ENCODE measurements at places on chromosomes 2 and 18. TPM values are rescaled to one million over a fixed set of nuclear protein-coding genes. Genes with fewer than 3 reads are reported as not detected.

The CD207 gene
- not detected for total RNA-seq

The MAP3K19 gene
- total RNA-seq, result not detected

The UGT1A4 gene
- total RNA-seq, result not detected

The SERPINB4 gene
- total RNA-seq, result not detected

The TDRD15 gene
- not detected for total RNA-seq

The ADD2 gene
- total RNA-seq, result 6.9 TPM

The MSTN gene
- total RNA-seq, result not detected

The RGPD4 gene
- total RNA-seq, result not detected

The OBSL1 gene
- total RNA-seq, result 0.24 TPM

The GPC1 gene
- 6.2 TPM for total RNA-seq

The MAPK4 gene
- total RNA-seq, result not detected

The LIMS3 gene
- total RNA-seq, result 0.12 TPM

The ZNF236 gene
- 21.5 TPM for total RNA-seq

The PDE1A gene
- total RNA-seq, result not detected

The SLC14A1 gene
- total RNA-seq, result 0.49 TPM

The CRYGC gene
- not detected for total RNA-seq

The TIGD1 gene
- 8.9 TPM for total RNA-seq

The LRRC30 gene
- not detected for total RNA-seq

The ITPRIPL1 gene
- total RNA-seq, result 52.1 TPM

The CFAP221 gene
- total RNA-seq, result not detected

The ANKRD30B gene
- not detected for total RNA-seq

The SERPINB10 gene
- total RNA-seq, result not detected

The MARCO gene
- not detected for total RNA-seq

The TMEM247 gene
- not detected for total RNA-seq

The DSEL gene
- total RNA-seq, result 0.03 TPM

The GATA6 gene
- not detected for total RNA-seq

The ZBTB7C gene
- 1.4 TPM for total RNA-seq

The RHOB gene
- total RNA-seq, result 29.6 TPM

The SCN3A gene
- total RNA-seq, result not detected

The NFE2L2 gene
- 68.2 TPM for total RNA-seq

The DSG1 gene
- total RNA-seq, result not detected

The HOXD3 gene
- not detected for total RNA-seq

The LBH gene
- 313 TPM for total RNA-seq

The UGT1A8 gene
- not detected for total RNA-seq

The KCNJ3 gene
- not detected for total RNA-seq

The TRIM54 gene
- 0.26 TPM for total RNA-seq

The FAM110C gene
- 0.78 TPM for total RNA-seq

The CTAGE1 gene
- total RNA-seq, result not detected

The MC2R gene
- total RNA-seq, result not detected

The LRATD1 gene
- not detected for total RNA-seq

The CLHC1 gene
- total RNA-seq, result 9.0 TPM

The GALR1 gene
- not detected for total RNA-seq

The FAM237A gene
- not detected for total RNA-seq

The MAB21L4 gene
- total RNA-seq, result not detected

The KRCC1 gene
- total RNA-seq, result 16.9 TPM

The OR6B2 gene
- total RNA-seq, result not detected

The HOXD1 gene
- not detected for total RNA-seq

The APOB gene
- not detected for total RNA-seq

The EDAR gene
- 2.3 TPM for total RNA-seq

The USP40 gene
- total RNA-seq, result 10.1 TPM

The RGPD3 gene
- total RNA-seq, result 0.16 TPM

The KCNK3 gene
- not detected for total RNA-seq

The FKBP1B gene
- total RNA-seq, result 0.47 TPM

The FOXD4L1 gene
- 0.32 TPM for total RNA-seq
